ENCODE measurements at places on chromosomes 4 and X.

DNA sequence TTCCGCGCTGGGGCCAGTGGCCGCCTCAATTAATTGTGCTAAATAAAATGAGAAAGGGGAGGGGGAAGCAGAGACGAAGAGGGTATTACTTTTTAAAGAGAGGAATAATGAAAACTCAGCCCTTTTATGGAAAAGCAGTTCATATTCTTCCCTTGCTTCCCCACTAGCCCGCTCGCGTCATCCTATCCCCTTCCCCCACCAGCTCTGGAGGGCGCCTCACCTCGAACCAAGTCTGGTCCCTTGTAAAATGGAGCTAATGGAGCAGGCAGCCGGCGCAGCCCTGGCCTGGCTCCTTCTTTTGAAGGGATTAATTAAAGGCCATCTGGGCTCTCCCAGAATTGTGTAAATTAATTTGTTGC is 511 bp upstream of the NKX6-1 start:
- no peak for DNase-seq

- DNase-seq, result no peak
Observed at GRCh38 chr4:30727409-30727808, 7.2 kb downstream of the PCDH7 start.

DNA sequence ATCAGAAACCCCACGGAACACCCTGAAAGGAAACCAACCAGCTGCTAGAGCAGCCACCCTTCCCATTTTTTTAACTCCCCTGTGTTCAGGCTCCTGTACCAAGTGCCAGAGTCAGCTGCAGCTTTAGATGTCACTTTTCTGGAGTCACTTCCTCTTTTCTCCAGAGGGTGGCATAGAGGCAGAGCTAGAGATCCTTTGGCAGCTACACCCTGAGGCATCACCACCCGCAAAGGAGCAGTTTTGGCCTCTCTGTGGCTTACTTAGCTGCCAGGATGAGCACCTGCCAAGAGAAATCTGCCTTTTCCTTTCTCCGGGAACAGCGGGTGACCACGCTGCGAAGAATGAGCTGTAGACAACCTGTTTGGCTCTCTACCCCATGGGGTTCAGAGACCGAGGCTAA is 58.0 kb upstream of the CHRDL1 start:
- DNase-seq, result no peak

- no peak for DNase-seq
Observed at GRCh38 chr4:11487868-11488544, 59.3 kb upstream of the HS3ST1 start.

DNA sequence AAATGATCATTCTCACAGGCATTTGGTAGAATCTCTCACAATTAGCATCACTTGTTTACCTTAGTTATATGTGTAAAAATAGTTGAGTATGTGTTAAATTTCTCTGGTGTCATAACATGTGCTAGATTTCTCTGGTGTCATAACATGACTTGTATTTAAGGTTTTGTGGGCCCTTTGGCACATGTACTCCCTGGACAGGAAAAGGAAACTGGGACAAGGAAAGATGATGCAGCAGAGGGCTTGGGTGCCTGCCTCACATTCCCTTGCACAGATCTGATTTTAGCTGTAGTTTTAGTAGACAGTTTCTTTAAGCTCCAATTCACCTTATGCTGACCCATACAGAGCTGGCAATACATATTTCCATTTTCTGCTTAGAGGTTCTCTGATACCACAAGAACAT is 726.0 kb downstream of the C4orf33 start:
- no peak for DNase-seq

DNA sequence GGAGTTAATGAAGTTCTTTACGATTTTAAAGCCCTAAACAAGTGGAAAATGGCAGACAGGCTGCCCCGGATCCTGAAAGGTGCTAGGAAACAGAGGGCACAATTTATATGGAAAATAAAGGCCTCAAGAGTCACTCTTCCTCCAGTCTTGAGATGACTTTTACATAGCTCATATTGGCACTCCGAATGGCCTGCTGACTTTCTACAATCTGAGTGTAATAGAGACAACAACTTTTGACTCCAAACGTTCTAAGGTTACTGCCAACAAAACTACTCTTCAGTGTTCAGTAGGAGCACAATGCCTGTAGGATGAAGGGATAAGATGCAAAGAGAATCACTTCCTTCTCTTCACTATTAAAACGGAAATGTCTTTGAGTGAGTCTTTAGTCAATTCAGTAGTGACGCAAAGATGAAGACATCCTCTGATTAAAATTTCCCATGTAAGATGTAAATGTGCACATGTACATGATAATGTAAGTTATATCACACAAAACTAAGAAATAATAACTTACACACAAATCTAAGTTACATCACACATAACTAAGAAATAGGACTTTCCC is 40.5 kb downstream of the VEGFC start:
- DNase-seq, result no peak

DNA sequence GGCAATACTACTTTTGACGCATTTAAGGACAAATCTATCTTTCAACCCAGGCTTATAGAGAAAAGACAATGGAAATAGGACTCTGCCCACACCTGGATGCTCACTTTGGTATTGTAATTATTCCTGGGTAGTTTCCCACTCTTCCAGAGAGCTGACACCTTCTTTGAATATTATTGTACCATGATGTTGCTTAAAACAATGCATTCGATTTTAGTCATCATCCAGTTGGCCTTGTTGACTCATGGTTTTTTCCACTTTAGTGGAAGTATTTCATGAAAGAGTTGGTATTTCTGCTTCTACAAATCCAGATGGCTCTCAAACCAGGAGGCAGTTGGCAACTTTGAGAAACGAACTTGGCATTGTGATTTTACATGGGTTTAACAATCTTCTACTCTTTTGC is 124.2 kb downstream of the ENOX2 start:
- no peak for DNase-seq

Measured in stimulated activated CD8-positive, alpha-beta memory T cell treated with anti-CD3 and anti-CD28 coated beads, Interleukin-15, amount 100 ng/mL, for 4 hours (primary cell).